ENCODE measurements at places on chromosomes 2 and 18.

- DNase-seq, result no peak
Observed at GRCh38 chr2:36559221-36559942, 38.6 kb downstream of the FEZ2 start.

DNA sequence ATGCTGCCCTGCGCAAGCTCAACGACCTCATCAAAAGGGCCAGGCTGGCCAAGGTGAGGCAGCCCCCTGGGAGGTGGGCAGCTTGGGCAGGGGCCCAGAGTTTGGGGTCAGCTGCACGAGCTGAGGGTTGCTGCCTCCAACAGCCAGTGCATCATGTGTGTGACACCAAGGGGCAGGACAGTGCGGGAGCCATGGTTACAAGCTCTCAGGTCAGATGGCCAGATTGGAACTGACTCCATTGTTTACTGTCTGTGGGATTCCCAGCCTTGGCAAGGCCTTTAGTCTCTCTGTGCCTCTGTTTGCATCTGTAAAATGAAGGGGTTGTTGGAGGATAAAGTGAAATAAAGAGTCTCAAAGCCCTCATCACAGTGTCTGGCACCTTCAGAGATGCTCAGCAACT lies 26.9 kb downstream of the EHD3 start:
- no peak for DNase-seq

DNA sequence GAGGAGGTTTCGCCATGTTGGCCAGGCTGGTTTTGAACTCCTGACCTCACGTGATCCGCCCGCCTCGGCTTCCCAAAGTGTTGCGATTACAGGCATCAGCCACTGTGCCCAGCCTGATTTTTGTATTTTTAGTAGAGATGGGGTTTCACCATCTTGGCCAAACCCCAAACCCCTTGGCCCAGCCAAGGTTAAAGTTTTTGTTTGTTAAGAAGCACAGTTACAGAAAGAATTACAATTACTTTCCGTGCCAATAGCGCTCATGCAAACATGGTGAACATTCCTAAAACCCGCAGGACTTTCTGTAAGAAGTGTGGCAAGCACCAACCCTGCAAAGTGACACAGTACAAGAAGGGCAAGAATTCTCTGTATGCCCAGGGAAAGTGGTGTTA lies 26.1 kb downstream of the ITSN2 start:
- no peak for DNase-seq

DNA sequence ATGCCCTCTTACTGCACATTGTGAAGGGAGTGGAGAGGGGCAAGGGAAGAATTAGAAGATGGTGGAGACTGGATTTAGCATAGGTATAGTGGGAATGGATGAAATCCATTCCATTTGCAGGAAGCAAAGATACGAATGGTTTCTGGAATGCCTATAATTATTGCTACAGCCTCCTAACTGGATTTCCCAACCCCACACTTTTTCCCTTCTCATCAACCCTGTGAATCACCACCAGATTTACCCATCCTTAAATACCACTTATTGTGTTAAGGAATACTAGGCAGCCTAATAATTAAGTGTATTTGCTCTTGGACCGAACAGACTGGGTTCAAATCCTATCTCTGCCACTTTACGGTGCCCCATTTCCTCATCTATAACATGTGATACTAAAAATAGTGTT lies 39.3 kb upstream of the CREB1 start:
- DNase-seq, result no peak

- no peak for DNase-seq
Observed at GRCh38 chr2:112995346-112995920, 9.8 kb upstream of the IL36A start.

DNA sequence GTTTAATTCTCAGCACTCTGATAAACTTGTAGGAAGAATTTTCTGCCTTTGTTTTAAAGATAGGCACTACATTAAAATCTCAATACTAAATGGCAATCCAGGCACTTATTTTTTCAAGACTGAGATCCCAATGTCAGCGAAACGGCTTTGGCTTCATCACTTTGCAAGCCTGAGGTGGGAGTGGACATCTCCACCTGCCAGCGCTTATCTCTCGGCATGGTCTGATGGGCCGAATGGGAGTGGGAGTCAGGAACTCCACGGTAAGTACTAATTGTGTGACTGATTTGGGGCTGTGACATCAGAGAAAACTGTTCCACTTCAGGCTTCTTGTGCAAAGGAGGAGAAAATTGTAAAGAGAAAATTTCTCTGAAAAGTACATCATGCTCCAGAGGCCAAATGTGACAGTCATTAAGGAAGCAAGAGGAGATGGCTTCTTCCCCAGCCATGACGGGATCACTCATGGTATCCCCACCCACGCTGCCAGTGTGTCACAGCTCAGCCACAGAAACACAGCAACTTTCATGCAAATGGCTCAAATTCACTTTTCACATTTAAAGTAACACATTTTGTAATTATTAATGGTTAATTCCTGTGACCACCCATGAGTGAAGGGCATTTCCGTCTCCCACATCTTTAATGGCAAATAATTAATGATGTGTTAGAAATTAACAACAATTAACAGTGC lies 385.5 kb upstream of the HNRNPA3 start:
- no peak for DNase-seq

GRCh38 chr2:85971366-85971765 lies 82.6 kb upstream of the ST3GAL5 start:
- DNase-seq, result no peak

DNA sequence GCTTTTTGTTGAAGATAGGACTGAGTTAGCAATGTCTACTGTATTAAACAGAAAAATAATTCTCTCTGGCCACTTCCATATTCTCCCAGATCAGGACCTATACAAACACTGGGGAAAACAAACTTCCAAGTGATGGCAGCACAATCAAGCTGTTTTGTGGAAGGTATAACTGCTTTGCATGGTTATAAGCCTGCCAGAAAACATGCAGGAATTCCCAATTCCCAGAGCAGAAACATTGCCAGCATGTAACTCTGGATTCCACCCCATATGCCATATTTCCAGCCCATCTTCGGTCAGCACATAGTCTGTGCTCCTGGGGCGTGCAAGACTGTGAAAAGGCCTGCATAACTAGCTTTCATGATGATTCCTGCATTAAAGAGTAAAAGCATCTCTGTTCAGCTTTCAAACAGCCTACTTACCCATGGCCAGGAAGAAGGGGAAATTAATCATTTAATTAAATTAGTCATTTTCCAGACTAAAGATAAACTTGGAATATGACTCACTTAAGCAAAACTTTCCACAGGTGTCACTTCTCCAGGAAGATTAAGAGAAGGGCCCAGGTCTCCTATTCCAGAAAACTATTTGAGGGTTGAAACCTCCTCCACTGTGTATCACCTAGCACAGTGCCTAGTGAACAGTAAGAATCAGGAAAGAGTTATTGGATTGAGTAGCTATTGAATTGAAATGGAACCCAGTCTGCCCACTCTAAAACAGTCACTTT lies 280.5 kb downstream of the NRXN1 start:
- DNase-seq, result no peak
